Right cardiac atrium (tissue), 5 donors: ENCODE measurements at places on chromosomes 5 and 9. TPM values are rescaled to one million over a fixed set of nuclear protein-coding genes. Genes with fewer than 3 reads are reported as not detected.

MLANA gene
- not detected for total RNA-seq

SVEP1 gene
- 8.2 TPM for total RNA-seq

ZER1 gene
- 40.6 TPM for total RNA-seq

PCDHB4 gene
- 2.6 TPM for total RNA-seq

NPR2 gene
- total RNA-seq: 27.7 TPM

ADAMTS16 gene
- not detected for total RNA-seq

LECT2 gene
- not detected for total RNA-seq

ACOT12 gene
- not detected for total RNA-seq

CSF1R gene
- total RNA-seq: 24.0 TPM

ARSI gene
- 0.71 TPM for total RNA-seq

ANXA2R gene
- total RNA-seq: 1.3 TPM

SPATA31D4 gene
- total RNA-seq: not detected

HRCT1 gene
- 5.6 TPM for total RNA-seq

RIMOC1 gene
- total RNA-seq: 13.4 TPM

SMAD5 gene
- total RNA-seq: 60.6 TPM

ZDHHC21 gene
- total RNA-seq: 11.1 TPM

DNAJB5 gene
- 43.3 TPM for total RNA-seq

GPR150 gene
- not detected for total RNA-seq

PCA3 gene
- total RNA-seq: not detected

PCDH12 gene
- total RNA-seq: 6.4 TPM

HTR1A gene
- total RNA-seq: not detected

GZMA gene
- 1.5 TPM for total RNA-seq

ZBED3 gene
- 12.5 TPM for total RNA-seq

ARHGAP26 gene
- total RNA-seq: 56.9 TPM

GOLGA2 gene
- 124 TPM for total RNA-seq

OCLN gene
- total RNA-seq: 1.8 TPM

DMRT3 gene
- not detected for total RNA-seq

PAEP gene
- total RNA-seq: not detected

SPATA31C1 gene
- not detected for total RNA-seq

MOB3B gene
- 2.0 TPM for total RNA-seq
